ENCODE measurements at places on chromosomes 12 and 14.
A peak's percentile ranks its signal among the peaks of the same experiment; 100 is the strongest.

GRCh38 chr12:16121953-16122352, 155.5 kb downstream of the SLC15A5 start:
- peak; percentile 62 for DNase-seq

GRCh38 chr12:112711026-112711425, 80.5 kb upstream of the RPH3A start:
- no peak for DNase-seq

GRCh38 chr14:64209444-64210131, 84.6 kb downstream of the ESR2 start:
- no peak for DNase-seq

GRCh38 chr12:102342281-102343006, 137.9 kb downstream of the IGF1 start:
- no peak for DNase-seq

- peak; percentile 32 for DNase-seq
These were observed 179.2 kb upstream of the DCN start for GRCh38 chr12:91361864-91362263.

DNA sequence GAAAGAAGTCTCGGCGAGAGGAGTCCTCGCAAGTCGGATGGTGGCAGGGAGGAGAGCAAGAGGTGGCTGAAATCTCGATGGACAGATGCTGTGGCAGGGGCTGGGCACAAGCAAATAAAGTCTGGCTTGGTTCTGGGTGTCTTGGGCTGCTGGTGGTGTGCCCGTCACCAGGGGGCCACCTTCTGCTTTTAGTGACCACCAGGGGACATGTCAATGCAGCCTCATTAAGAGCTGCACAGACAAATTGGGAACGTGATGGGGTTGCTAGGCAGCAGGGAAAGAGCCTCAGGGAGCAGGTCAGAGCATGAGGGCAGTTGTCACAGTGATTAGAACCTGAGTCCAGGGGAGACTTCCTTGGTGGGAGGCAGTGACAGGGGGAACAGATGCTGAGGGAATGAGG, 44.0 kb downstream of the LRRC74A start:
- DNase-seq = peak; percentile 74

GRCh38 chr14:23057757-23058653, 685 bp upstream of the CDH24 start:
- DNase-seq = peak; percentile 95

- DNase-seq = no peak
These were observed 19.8 kb upstream of the BTBD6 start for GRCh38 chr14:105228562-105228961.

DNA sequence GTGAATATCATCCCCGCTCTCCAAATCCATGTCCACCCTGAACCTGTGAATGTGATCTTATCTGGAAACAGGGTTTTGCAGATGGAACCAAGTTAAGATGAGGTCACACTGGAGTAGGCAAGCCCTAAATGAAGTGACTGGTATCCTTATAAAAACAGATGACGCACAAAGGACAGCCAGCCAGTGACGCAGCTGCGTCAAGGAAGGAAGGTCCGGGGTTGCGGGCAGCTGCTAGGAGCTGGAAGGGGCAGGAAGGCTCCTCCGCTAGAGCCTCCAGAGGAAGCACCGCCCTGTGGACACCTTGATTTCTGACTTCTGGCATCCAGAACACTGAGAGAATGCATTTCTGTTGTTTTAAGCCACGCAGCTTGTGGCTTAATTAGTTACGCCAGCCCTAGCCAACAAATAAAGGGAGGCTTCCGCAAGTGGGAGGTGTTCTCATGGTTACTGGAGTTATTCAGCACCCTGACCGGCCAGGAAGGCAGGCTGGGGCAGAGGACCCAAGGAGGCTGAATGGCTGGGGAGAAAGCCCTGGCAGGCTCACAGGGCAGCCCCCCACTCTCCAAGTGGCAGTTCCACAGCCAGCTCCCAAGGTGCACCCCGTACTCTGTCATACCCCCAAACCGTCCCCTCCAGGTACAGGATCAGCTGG, 127.6 kb upstream of the NCOR2 start:
- no peak for DNase-seq

GRCh38 chr14:63438065-63438757, 105.0 kb downstream of the PPP2R5E start:
- DNase-seq = peak; percentile 90

DNA sequence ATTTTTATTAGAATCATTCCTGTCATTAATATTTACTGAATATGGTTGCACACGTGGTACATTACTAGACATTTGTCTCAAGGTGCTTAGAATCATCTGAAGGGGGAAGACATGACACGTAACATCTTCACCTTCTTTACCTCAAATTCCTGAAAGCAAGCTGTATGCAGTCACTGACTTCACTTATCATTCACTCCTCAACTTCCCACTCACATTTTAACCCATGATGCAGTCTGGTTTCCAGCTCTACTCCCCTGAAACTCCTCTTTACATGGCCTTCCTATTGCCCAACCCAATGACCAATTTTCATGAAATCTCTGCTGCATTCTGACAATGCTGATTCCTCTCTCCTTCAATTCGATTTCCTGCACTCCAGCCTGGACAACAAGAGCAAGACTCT, 5.8 kb upstream of the PSMC6 start:
- no peak for DNase-seq

DNA sequence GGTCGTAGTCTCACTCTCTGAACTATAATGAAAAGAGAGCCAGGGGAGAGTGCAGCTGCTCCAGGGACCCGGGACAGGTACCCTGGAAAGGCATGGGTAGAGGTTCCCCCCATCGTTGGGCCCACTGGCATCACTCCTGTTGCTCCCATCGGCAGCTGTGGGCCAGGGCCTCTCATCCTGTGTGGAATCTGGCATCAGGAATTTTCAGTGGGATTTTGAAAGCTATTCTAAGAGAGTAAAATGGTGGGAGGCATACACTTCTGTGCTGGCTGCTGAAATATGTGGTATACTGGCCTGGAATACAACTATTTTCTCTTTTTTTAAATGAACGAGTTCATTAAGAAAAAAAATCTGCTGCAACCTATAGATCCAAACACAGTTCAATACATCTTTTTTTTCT, 38.1 kb downstream of the EML1 start:
- DNase-seq = no peak

DNA sequence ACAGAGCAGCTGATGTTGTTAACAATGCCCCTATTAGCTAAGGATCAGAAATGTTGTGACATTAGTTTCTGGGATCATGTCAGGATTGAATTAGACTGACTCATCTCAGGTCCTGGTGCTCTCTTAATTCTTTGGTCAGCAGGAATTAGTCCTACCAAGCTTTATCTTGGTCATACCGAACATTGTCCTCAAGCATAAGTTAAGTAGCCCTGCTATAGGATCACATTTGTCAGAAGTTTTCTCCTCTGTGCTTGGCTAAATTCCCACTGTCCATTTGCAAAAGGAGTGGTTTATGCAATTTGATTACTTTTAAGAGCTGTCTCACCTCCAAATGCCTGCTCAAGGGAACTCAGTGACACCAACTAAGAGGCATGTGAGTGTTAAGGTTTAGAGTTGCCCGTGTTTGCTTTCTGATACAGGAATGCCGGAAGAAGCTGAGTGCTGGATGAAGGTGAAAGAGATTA, 48.4 kb upstream of the IFNG-AS1 start:
- DNase-seq = peak; percentile 95

- DNase-seq = no peak
These were observed 650 bp downstream of the GALC start for GRCh38 chr14:87992346-87992717.

GRCh38 chr14:63269561-63270225, 49.0 kb downstream of the GPHB5 start:
- no peak for DNase-seq

- DNase-seq = peak; percentile 65
These were observed at the start of gene STXBP6 for GRCh38 chr14:25049568-25050268. TSS of gene STXBP6 (minus strand) at chr14:25050147. CDS start at chr14:24974818, 75,329 bp downstream.

- peak; percentile 16 for DNase-seq
These were observed 120.8 kb upstream of the PLXNC1 start for GRCh38 chr12:94027561-94027960.

- no peak for DNase-seq
These were observed 37.8 kb downstream of the CCDC92 start for GRCh38 chr12:123934829-123935228.

DNA sequence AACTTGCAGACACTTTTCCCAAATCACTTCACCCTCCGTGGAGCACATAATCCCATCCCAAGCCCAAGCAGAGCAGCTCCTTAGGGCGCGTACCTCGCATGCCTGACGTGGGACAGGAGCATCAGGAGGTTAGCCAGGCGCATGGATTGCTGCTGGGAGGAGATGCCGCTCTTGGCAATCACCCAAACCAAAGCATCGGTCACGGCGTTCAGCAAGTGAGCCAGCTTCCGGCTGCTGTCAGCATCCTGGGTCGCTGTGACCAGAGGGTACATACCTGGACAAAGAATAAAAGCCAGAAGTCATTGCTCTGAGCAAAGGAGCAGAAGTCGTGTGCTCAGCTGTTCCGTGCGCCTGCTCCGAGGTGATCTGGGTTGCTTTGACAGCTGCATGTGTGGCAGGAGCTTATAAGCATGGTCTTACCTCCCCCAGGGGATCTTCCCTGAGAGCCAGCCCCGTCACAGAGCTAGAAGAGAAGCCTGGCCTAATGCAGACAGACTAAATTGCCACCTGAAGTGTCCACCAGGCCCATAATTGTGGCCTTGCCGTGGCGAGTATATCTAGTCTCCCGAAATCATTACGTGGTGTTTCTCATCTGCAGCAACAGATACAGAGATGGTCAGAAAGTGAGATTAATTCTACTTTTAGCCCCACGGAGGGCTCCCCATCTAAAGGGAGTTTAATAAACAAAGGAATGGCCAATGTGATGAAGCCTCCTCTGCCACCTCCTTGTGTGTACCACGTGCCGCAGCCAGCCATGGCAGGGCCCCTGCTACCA, 59.1 kb downstream of the ESR2 start:
- DNase-seq = no peak

GRCh38 chr14:21026274-21026987, 1.6 kb upstream of the NDRG2 start:
- DNase-seq = no peak

DNA sequence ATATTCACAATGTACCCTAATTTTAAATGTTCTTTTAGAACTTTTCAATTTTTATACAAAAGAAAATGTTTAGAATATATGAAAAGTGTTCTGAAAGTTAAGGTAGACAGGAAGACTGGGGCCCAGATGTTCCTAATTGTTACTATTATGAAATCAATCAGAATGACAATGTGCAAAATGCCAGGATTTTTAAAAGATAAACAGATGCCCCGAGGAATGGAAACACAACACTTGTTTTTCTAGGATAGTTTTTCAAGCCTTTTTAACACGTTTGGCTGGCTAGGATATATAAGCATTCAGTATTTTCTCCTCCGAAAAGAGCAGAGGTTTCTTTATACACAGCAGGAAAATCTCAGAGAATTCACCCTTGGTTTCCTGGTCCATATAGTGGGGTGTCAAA, 106.8 kb downstream of the ESR2 start:
- DNase-seq = no peak

GRCh38 chr14:69713209-69713781, 53.6 kb upstream of the SRSF5 start:
- DNase-seq = peak; percentile 75

GRCh38 chr14:102554821-102555819, 37.3 kb upstream of the RCOR1 start:
- peak; percentile 88 for DNase-seq

DNA sequence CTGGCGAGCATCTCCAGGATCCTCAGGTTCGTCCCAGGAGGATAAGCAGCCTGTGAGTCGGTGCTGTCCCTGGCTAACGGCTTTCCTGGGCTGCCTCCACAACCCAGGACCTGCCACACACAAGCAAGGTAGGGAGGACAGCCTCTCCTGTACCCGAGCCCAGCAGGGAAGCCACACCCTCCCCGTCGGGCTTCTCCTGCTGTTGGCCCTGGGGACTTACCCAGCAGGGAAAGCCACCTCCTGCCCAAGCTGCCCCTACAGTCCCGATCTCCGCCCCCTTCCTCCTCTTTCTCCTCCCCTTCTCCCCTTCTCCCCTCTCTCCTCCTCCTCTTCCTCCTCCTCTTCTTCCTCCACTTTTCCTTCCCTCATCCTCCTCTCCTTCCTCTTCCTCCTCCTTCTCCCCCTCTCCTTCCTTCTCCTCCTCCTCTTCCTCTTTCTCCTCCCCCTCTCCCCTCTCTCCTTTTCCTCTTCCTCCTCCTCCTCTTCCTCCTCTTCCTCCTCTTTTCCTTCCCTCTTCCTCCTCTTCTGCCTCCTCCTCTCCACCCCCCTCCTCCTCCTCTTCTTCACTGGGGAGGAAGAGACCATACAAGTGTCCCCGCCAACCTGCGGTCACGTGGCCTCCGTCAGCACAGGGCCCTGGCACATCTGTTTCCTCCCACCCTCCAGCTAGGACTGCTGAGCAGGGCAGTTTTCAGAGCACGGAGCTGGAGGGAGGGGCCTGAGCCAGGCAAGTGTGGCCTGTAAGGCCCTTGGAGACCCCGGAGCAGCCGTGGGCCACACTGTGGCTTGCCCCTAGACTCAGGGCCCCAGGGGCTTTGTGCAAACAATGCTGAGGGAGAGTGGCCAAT, 17.3 kb upstream of the RFLNA start:
- peak; percentile 6 for DNase-seq

DNA sequence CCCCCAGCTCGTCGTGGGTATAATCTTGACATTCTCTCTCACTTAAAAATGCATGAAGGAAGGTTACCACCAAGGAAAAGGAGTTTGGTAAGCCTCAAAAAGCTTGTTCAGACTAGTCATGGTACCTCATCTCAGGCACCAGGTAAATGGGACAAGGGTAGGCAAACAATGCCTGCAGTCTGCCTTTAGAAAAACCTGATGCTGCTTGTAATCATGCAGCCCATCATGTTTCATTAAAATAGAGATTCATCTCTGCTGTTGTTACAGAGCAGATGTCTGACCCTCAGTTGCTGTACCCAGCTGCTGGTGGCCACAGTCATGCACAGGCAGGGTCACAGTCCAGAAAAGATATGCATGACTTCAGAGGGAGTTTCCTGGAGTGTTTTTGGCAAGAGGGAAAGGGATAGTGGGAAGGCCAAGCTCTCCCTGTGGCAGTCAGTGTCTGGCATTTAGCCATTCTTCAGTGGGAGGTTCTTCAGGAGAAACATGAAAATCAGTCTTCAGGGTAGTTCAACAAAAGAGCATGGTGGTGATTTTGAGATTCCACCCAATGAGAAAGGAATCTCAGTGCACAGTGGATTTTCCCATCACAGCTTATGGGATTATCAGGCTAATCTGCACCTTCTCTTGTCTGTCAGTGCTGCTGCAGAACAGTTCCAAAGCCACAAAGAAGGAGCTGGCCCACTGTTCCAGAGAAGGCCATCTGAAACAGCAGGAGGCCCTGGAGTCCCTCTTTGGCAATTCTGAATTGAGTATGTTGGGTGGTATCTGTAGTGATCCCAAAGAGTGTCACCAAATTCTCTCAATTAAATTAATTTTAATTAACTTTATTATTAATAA, 202.7 kb upstream of the FRMD6 start:
- DNase-seq = no peak

GRCh38 chr12:71415336-71416231, 24.0 kb upstream of the LGR5 start:
- peak; percentile 71 for DNase-seq

All from mesendoderm (in vitro differentiated cells).